Stimulated activated CD4-positive, alpha-beta T cell treated with anti-CD3 and anti-CD28 coated beads, Interleukin-1b, Interleukin-23, amount 100 ng/mL, for 24 hours (primary cell): ENCODE measurements at places on chromosomes 4 and X.
A peak's percentile ranks its signal among the peaks of the same experiment; 100 is the strongest.

GRCh38 chrX:16558489-16558888 lies 91.5 kb upstream of the S100G start:
- no peak for DNase-seq

GRCh38 chr4:10056334-10057022 lies 35.2 kb upstream of the SLC2A9 start:
- DNase-seq: no peak

GRCh38 chrX:29826742-29827141 lies 388.6 kb upstream of the MAGEB2 start:
- DNase-seq: no peak

- DNase-seq: no peak
Observed at GRCh38 chrX:8274170-8274569, 103.1 kb upstream of the VCX2 start.

DNA sequence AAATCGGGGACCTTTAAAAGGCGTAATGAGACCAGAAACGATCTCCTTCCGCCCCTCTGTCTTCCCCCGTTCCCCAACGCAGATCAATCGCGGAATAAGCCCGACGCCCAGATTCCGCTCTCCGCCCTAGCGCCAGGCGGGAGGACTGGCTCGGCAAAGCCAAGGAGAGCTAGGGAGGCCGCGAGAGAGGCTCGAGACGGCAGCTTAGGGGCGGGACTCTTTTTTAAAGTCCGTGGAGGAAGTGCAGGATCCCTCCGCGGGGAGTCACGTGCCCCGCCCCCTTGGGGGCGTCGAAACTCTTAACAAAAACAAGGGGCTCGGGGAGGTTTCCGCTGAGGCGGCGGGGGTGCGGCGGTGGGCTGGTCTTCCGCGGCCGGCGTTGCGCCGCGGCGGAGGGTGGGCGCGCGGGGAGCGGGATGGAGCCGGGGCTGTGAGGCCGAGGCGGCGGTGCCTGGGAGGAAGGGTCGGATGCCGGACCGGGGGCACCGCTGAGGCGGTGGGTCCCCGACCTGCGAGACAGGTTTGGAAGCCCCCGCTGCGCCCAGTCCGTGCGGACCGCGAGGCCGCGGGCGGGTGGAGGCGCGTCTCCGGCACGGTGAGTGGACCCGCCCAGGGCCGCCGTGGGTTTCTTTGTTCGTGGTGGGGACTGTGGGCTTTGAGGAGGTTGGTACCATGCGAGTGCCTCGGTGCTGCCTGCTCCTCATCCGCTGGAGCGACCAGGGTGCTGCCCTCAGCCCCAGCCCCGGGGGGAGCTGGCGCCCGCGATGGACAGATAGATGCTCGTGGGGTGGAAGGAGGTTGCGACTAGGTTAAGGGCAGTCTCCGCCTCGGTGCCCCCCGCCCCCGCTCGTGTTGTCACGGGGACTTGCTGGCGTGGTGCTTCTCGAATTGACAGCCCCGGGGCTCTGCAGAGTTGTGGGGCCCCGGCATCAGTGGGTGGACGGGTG lies at the start of gene CCNG2:
Gene CCNG2, plus strand, starts transcription at position 296 of the 947 bp plus-strand sequence. CDS start 1,326 bp downstream, outside the sequence.
- DNase-seq: peak; percentile 64

DNA sequence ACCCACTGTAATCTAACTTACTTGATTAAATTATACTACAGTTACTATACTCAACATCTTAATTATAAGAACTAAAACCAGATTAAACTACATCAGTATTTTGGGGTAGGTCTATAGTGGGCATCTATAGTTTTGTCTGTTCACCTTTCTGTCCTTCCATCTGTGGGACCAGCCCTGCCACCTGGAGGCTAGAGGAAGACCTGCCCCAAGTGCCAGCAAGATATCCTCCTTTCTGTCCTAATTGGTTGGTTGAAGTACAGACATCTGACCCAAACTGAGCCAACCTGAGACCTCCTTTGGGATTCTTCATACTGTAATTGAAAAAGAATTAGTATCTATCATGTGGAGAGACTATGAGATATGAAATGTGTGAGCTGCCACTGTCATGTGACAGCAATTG lies 172.2 kb upstream of the TLL1 start:
- no peak for DNase-seq

DNA sequence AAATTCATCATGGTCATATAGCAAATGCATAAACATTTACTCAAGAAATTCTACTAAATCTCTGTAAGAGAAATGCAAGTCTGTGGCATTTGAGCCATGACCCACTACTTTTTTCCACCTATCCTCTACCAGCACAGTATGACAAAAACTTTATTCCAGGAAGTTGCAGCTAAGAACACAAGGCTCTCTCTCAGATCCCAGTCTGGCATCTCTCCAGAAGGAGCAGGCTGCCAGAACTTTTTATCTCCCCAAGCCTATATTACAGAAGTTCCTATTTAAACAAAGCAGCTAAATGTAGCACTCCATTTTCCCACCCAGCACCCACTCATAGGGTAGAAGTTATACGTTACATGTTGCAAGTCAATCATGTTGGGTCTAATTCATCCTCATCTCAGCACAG lies 49.3 kb upstream of the EPGN start:
- no peak for DNase-seq

DNA sequence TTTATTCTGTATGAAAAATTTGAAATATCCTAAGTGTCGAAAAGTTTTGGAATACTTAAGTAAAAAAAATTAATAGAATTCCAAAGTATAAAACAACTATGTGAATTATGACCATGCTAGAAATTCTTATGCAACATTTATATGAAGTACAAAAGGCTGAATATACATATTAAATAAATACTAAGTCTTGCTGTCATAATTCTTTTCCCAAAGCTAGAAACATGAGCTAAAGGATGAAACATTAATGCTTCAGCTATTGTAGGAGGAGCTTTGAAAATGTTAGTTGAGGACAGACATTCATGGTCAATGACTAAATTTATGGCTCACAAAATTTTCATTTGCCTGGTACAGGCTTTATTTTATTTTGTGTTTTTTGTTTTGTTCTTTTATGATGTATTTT lies 207.3 kb downstream of the GABRB1 start:
- DNase-seq: no peak

GRCh38 chrX:19350941-19351384 lies 7.2 kb downstream of the PDHA1 start:
- no peak for DNase-seq

DNA sequence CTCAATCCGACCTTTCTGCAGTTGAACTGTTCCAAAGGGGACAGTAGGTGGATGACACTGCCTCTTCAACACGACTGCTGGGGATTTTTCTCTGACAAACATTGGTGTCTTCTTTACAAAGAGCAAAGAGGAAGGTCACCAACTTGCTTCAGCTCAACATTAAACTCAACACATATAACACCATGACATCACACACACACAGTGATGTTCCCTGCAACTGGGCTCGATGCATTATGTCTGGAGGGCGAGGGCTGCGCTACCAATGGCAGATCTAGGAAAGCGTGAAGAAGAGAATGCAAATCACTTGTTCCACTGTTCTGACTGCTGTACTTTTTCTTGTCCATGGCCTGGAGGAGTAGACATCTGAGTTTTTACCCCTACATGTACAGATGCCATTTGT lies 385.9 kb downstream of the UNC5C start:
- DNase-seq: no peak
